GM23248 (cell line): ENCODE measurements at places on chromosomes 13 and 19. TPM values are rescaled to one million over a fixed set of nuclear protein-coding genes. Genes with fewer than 3 reads are reported as not detected.

The COL5A3 gene
- 22.8 and 26.8 TPM in 2 replicates for total RNA-seq

GRCh38 chr13:81184556-81185265 lies 843.8 kb upstream of the SPRY2 start:
- H3K4me1 ChIP-seq = no peaks in the 10 kb centered on the region
- no peak overlapping the region for H3K4me3 ChIP-seq
- no peaks in the 10 kb centered on the region for H3K36me3 ChIP-seq
- H3K27me3 ChIP-seq = no peaks in the 10 kb centered on the region

GRCh38 chr13:78587395-78587794 lies 16.0 kb downstream of the POU4F1 start:
- DNase-seq = no peak
- peaks cover 69% of the 10 kb centered on the region for H3K27me3 ChIP-seq
- H3K4me1 ChIP-seq = no peaks in the 10 kb centered on the region
- no peak overlapping the region for H3K4me3 ChIP-seq
- no peak overlapping the region for H3K27ac ChIP-seq
- H3K36me3 ChIP-seq = no peaks in the 10 kb centered on the region

GRCh38 chr13:21395953-21396352 lies 63.1 kb downstream of the ZDHHC20 start:
- peaks cover 6% of the 10 kb centered on the region; the same call in 1 of the 2 replicates for H3K4me1 ChIP-seq
- no peaks in the 10 kb centered on the region for H3K27me3 ChIP-seq
- DNase-seq = no peak

DNA sequence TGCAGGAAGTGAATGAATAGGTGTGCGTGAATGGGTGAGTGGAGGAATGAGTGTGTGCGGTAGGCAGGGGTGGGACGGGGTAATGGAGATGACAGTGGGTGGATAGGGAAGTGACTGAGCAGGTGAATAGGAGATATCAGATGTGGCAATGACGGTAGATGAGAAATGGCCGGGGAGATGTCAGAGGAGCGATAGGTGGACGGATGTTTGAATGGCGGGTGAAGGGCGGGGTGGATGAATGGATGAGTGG lies 1.5 kb downstream of the TTC9B start:
- peaks cover 20% of the 10 kb centered on the region for H3K27me3 ChIP-seq
- no peak overlapping the region for H3K4me3 ChIP-seq
- H3K27ac ChIP-seq = no peak overlapping the region

DNA sequence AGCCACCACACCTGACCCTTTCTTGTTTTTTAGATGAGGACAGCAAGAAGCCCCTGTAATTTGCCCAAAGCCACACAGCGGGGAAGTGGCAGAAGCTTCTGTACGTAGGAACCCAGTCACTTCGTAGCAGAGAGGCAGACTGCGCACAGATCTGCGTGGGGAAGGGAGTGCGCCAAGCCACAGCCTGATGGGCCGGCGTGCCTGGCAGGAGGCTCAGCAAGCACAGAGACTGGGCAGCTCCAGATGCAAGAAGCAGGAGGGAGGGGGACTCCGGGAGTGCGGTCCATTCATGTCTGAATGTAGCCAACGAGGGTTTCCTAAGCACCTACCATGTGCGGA lies 347 bp upstream of the TJP3 start:
- no peak overlapping the region for H3K27ac ChIP-seq
- no peaks in the 10 kb centered on the region for H3K4me1 ChIP-seq
- no peaks in the 10 kb centered on the region for H3K27me3 ChIP-seq
- no peaks in the 10 kb centered on the region for H3K36me3 ChIP-seq
- no peak for DNase-seq

DNA sequence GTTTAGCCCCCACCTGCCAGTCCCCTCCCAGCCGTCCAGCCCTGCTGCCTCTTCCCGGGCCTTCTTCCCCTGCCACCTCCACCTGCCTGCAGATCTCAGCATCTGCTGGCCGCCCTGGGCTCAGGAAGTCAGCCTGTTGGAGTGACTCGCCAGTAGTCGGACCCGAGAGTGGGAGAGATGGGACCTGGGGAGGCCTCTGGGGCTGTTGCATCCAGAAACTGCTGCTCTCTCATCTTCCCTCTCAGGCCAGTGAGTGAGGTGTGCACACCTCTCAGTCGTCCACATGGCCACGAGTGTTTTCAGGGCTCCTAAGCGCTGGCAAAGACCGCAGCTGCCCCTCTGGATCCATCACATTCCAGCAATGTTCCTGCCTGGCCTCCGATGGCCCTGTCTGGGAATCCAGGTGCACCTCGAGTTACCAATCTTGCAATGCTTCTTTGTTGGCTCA lies 151.8 kb upstream of the SOX1 start:
- H3K4me3 ChIP-seq = no peak overlapping the region
- DNase-seq = no peak
- H3K27me3 ChIP-seq = no peaks in the 10 kb centered on the region
- no peaks in the 10 kb centered on the region for H3K36me3 ChIP-seq
- H3K27ac ChIP-seq = no peak overlapping the region
- H3K4me1 ChIP-seq = no peaks in the 10 kb centered on the region

GRCh38 chr19:34066007-34066643 lies 106.2 kb upstream of the LSM14A start:
- no peak overlapping the region for H3K4me3 ChIP-seq
- DNase-seq = no peak
- no peaks in the 10 kb centered on the region for H3K36me3 ChIP-seq
- no peak overlapping the region for H3K27ac ChIP-seq
- H3K27me3 ChIP-seq = peaks cover 11% of the 10 kb centered on the region; the same call in 1 of the 2 replicates
- peaks cover 6% of the 10 kb centered on the region; the same call in 1 of the 2 replicates for H3K4me1 ChIP-seq

The GPR183 gene
- total RNA-seq = not detected in 2 replicates

DNA sequence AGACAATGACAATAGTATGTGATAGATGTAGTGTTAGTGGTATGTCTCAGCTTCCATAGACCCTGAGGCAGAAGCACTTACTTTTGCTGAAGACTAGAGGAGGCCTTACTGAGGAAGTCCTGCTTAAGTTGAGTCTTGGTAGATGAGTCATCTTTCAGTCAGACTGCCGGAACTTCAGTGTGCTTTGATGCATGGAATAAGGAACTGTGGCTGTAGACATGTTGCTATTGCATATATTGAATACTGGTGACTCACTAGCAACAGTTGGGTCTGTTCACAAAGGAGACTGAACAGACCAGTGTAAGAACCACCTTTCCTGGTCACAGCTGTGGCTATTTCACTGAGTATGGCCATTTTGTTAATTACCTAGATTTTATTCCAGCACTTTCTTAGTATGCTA lies 1000.6 kb downstream of the OLFM4 start:
- H3K4me1 ChIP-seq = no peaks in the 10 kb centered on the region
- H3K27me3 ChIP-seq = no peaks in the 10 kb centered on the region
- H3K27ac ChIP-seq = no peak overlapping the region

GRCh38 chr19:6654347-6655310 lies 15.3 kb downstream of the TNFSF14 start:
- no peaks in the 10 kb centered on the region for H3K4me1 ChIP-seq
- no peak overlapping the region for H3K4me3 ChIP-seq
- no peaks in the 10 kb centered on the region; the same call in 1 of the 2 replicates for H3K27me3 ChIP-seq
- no peak for DNase-seq

- H3K27ac ChIP-seq = peak overlapping the region; percentile 89
- peaks cover 21% of the 10 kb centered on the region for H3K36me3 ChIP-seq
- peak; percentile 79 for DNase-seq
- peak overlapping the region; percentile 98 for H3K4me3 ChIP-seq
- H3K27me3 ChIP-seq = no peaks in the 10 kb centered on the region
Observed at GRCh38 chr19:37218592-37218935, 550 bp downstream of the ZNF383 start.

- peak; percentile 100 for DNase-seq
- H3K36me3 ChIP-seq = no peaks in the 10 kb centered on the region
- peak within 1 kb of the TSS; percentile 98 for H3K4me3 ChIP-seq
- H3K27ac ChIP-seq = peak within 1 kb of the TSS; percentile 100
Observed at GRCh38 chr19:35745328-35746086, at the start of the genes PSENEN and U2AF1L4. PSENEN (plus strand) TSS chr19:35745651; CDS start chr19:35745931, 280 bp downstream. U2AF1L4 (minus strand) TSS chr19:35745418; CDS start chr19:35745391, 27 bp downstream.

GRCh38 chr13:58495668-58496067 lies 864.1 kb downstream of the PCDH17 start:
- H3K4me3 ChIP-seq = no peak overlapping the region
- H3K36me3 ChIP-seq = no peaks in the 10 kb centered on the region
- no peak for DNase-seq
- no peak overlapping the region for H3K27ac ChIP-seq
- H3K4me1 ChIP-seq = no peaks in the 10 kb centered on the region
- no peaks in the 10 kb centered on the region for H3K27me3 ChIP-seq

- no peaks in the 10 kb centered on the region for H3K36me3 ChIP-seq
- no peak for DNase-seq
Observed at GRCh38 chr13:23990455-23990854, 93.2 kb upstream of the C1QTNF9B start.

GRCh38 chr19:31070146-31071065 lies 278.8 kb downstream of the TSHZ3 start:
- H3K27me3 ChIP-seq = no peaks in the 10 kb centered on the region; the same call in 1 of the 2 replicates
- DNase-seq = no peak
- H3K27ac ChIP-seq = no peak overlapping the region
- no peaks in the 10 kb centered on the region for H3K36me3 ChIP-seq

The SPATA13 gene
- 4.6 and 7.6 TPM in 2 replicates for total RNA-seq

GRCh38 chr13:76773448-76774094 lies 112.6 kb downstream of the KCTD12 start:
- DNase-seq = peak; percentile 2
- H3K27ac ChIP-seq = no peak overlapping the region
- H3K4me3 ChIP-seq = no peak overlapping the region
- no peaks in the 10 kb centered on the region for H3K36me3 ChIP-seq

The TPM4 gene
- total RNA-seq = 1,413 and 1,469 TPM in 2 replicates

The FXYD3 gene
- total RNA-seq = not detected in 2 replicates

The SYCN gene
- not detected in 2 replicates for total RNA-seq

The CGB3 gene
- not detected in 2 replicates for total RNA-seq

The EDNRB gene
- 0.32 TPM in 1 of 2 replicates, not detected in the other for total RNA-seq

- peaks cover 8% of the 10 kb centered on the region for H3K4me1 ChIP-seq
- H3K4me3 ChIP-seq = no peak overlapping the region
- no peaks in the 10 kb centered on the region for H3K27me3 ChIP-seq
- no peaks in the 10 kb centered on the region for H3K36me3 ChIP-seq
- DNase-seq = no peak
Observed at GRCh38 chr19:49513746-49514118, 1.3 kb downstream of the FCGRT start.

The TMEM147 gene
- 108 and 129 TPM in 2 replicates for total RNA-seq

The SACS gene
- 45.7 and 54.4 TPM in 2 replicates for total RNA-seq

The CACNG8 gene
- 0.11 TPM in 1 of 2 replicates, not detected in the other for total RNA-seq

GRCh38 chr13:31742097-31742734 lies 2.9 kb downstream of the RXFP2 start:
- DNase-seq = peak; percentile 85
- no peaks in the 10 kb centered on the region for H3K27me3 ChIP-seq
- peak overlapping the region; percentile 40 for H3K4me3 ChIP-seq
- H3K4me1 ChIP-seq = peaks cover 9% of the 10 kb centered on the region
- no peak overlapping the region for H3K27ac ChIP-seq

DNA sequence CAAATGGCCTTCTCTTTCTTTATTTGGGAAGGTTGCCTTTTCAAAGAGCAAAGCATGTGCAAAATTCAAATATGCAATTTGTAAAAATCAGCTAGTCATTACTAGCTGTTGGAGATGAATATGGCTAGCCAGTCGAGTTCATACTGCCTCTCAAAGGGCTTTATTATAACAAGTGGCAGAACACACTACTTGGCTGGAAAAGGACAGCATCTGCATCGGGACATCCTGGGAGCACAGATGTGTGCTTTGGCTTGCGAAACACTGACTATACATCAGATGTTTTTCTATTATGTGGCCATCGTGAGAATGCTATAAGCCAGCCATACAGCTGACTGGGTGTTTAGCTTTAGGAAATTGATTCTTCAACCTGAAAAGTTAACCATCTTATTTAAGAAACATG lies 424.2 kb downstream of the KCTD12 start:
- no peak overlapping the region for H3K27ac ChIP-seq
- H3K4me3 ChIP-seq = no peak overlapping the region

GRCh38 chr13:45826731-45827130 lies 24.8 kb downstream of the SIAH3 start:
- no peaks in the 10 kb centered on the region for H3K4me1 ChIP-seq
- no peak overlapping the region for H3K4me3 ChIP-seq
- H3K36me3 ChIP-seq = no peaks in the 10 kb centered on the region
- no peak overlapping the region for H3K27ac ChIP-seq
- DNase-seq = no peak

GRCh38 chr13:55001881-55002280 lies 1973.3 kb downstream of the OLFM4 start:
- H3K36me3 ChIP-seq = no peaks in the 10 kb centered on the region
- no peaks in the 10 kb centered on the region for H3K4me1 ChIP-seq
- H3K27me3 ChIP-seq = no peaks in the 10 kb centered on the region
- H3K27ac ChIP-seq = no peak overlapping the region
- no peak overlapping the region for H3K4me3 ChIP-seq

The CGB1 gene
- total RNA-seq = 3.2 and 4.2 TPM in 2 replicates

DNA sequence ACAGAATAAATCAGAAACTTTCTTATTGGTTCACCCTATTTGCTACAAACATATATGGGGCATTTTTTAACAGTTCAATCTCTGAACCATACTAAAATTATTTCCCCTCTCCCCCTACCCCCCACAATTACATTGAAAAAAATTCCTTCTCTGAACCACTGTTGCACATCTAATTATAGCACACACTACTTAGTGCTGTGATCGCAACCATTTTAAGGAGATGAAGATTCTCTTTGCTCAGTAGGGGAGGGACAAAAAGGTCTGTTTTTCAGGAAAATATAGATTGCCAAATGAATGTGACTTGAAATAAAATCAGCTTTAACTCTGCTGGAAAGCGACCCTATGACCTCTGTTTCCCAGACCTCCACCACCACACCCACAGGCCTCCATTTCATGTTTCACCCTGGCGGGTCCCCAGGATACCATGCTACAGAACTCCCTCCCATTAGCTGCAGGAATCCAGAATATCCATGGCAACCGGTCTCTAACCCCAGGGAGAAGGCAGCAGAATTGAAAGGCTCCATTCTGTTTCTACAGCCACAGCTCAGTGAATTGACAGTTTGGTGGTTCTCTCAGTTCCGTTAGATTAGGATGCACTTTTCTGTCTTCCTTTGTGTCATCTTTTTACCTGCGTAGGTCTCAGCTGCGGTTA lies 286.3 kb downstream of the TBC1D4 start:
- H3K4me1 ChIP-seq = no peaks in the 10 kb centered on the region
- no peak for DNase-seq
- H3K27me3 ChIP-seq = peaks cover 33% of the 10 kb centered on the region; the same call in 1 of the 2 replicates

DNA sequence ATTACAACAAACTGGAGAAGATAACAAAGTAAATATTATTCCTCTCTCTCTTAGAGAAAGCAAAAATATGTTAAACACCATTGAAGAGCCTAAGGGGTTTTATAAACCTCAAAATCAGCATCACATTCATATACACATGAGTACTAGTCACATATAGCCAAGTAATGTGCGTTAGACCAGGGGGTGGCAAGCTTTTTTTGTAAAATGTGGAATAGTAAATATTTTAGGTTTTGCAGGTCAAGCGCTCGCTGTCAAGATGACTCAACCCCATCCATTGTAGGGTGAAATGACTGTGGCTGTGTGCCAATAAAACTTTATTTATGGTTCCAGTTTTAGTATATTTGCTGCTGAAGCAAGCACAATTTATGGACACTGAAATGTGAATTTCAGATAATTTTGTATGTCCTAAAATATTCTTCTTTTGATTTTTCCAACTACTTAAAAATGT lies 21.7 kb downstream of the RFX2 start:
- H3K4me3 ChIP-seq = peak overlapping the region; percentile 36; the same call in 1 of the 2 replicates
- H3K27ac ChIP-seq = peak overlapping the region; percentile 78
- H3K4me1 ChIP-seq = peaks cover 55% of the 10 kb centered on the region
- H3K27me3 ChIP-seq = no peaks in the 10 kb centered on the region

- H3K4me3 ChIP-seq = no peak overlapping the region
- DNase-seq = no peak
- no peaks in the 10 kb centered on the region for H3K4me1 ChIP-seq
- 0 out of 2 replicates have a peak, but pooled peaks cover 20% of the 10 kb centered on the region for H3K36me3 ChIP-seq
Observed at GRCh38 chr13:91360246-91360751, 12.8 kb downstream of the MIR17HG start.

The KLF1 gene
- total RNA-seq = 0.11 TPM in 1 of 2 replicates, not detected in the other

- H3K4me1 ChIP-seq = peaks cover 7% of the 10 kb centered on the region
- no peaks in the 10 kb centered on the region for H3K27me3 ChIP-seq
- peak; percentile 5 for DNase-seq
- H3K27ac ChIP-seq = no peak overlapping the region
- peak overlapping the region; percentile 86 for H3K4me3 ChIP-seq
- H3K36me3 ChIP-seq = no peaks in the 10 kb centered on the region
Observed at GRCh38 chr19:21603431-21604231, 98.2 kb downstream of the ZNF429 start.

The KLK11 gene
- not detected in 2 replicates for total RNA-seq
